ENCODE measurements at places on chromosomes 16 and 17.
A peak's percentile ranks its signal among the peaks of the same experiment; 100 is the strongest.

- no peak for DNase-seq
Observed at GRCh38 chr17:27512511-27513346, 56.5 kb downstream of the KSR1 start.

DNA sequence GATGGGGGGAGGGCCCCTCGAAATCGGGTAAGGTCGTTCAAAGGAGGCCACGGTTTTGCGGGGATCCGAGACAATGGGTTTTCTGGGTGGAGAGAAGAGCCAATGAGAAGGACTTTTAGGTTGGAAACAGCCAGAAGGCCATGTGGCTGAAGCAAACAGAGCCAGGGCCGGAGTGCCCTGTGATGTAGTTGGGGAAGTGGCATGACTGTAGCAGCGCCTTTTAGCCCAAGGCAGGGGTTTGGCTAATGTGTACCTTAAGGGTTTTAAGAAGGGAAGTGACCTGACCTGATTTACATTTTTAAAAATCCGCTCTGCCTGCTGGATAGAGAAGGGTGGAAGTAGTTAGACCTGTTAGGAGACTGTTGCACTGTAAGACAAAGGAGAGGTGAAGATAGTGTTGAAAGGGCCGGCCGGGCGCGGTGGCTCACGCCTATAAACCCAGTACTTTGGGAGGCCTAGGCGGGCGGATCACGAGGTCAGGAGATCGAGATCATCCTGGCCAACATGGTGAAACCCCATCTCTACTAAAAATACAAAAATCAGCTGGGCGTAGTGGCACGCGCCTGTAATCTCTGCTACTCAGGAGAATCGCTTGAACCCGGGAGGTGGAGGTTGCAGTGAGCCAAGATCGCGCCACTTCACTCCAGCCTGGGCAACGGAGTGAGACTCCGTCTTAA is 1.0 kb downstream of the LYRM1 start:
- DNase-seq = peak; percentile 7

DNA sequence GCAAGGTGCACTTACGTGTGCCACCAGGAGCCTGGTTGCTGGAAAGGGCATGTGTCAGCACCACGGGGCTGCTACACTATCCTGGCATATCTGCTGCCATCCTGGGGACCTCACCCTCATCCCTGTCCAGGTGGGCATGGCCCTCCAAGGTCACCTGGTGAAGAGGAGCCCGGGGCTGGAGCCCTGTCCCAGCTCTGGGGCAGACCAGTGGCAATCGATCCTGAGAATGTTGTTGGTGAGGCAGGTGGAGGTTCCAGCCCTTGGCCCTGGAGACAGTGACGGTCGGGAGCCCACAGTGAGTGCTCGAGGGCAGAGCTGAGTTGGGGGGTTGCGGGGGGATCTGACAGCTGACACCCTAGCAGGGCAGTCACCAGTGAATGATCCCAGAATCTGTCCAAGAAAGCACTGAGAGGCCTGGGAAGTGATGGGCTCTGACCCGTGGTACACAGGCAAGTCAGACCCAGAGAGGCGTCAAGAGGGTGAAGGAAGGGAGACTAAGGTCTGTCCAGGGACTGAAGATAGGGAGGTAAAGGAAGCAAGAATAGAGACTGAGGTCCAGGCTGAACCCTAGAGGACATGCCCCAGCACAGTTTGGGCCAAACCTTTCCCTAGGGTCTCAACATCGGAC is 17.6 kb downstream of the POLR3K start:
- DNase-seq = no peak

DNA sequence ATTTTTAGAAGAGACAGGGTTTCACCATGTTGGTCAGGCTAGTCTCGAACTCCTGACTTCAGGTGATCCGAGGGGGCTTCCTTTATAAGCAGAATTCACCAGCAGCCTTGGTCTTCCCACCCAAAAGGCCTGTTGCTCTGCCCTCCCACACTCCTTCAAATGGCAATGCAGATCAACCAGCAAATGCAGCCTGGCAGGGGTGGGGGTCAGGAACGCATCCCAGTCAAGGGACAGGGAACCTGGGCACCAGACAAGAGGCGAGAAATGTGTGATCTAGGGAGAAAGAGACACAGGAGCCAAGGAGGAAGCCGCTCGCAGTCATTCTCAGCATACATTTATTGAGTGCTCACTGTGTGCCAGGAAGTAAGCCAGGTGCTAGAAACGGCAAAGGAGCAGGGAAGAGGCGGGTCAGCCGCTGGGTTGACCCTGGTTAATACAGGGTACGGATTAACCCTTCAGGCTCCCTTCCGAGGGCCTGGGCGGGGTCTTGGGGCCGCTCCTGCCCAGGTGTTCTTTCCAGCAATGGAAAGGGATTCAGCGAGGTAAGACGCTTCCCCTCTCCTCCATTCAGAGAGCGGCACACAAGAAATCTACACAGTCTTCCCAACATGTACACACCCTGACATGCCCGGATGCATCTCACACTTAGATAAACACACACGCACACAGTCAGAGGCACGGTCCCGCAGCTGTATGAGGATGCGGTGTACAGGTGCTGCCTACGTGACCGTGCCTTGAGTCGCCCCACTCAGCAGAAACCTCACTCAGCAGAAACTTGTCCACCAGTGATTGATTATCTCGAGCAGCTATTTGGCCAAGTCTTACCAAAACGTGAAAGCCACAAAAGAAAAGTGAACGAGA is 6.6 kb upstream of the PITPNA start:
- DNase-seq = no peak

DNA sequence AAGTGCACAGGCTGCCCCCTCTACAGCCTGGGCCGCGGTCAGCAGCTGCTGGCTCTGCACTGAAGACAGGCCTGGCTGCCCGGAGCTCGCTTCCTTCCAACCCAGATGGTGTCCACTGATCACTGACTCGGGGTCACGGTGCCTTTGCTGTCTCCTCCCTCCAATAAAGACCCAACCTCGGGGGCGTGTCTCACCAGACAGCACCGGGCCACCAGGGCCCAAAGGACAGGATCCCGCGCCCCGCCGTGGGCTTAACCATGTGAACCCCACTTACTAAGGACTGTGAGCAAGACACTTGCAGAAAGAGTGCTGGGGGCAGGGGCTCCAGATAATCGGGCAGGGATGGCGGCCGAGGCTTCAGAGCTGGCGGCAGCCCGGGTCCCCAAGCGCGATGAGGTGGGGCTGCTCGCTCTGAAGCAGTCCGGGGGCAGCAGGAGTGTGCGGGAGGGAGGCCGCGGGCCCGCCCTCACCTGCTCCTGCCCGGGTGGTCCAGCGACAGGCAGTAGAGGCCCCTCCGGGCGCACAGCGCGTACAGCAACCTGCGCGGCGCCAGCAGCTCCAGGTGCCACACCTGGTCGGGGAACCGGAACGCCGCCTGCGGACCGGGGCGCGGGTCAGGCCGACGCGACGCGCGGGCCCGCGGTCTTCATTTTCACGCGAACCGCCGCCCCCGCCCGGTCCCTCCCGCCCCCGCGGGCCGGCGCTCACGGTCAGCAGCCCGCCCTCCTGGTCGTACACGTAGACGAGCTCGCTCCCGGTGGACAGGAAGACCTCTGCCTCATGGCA is 502 bp downstream of the FAAP100 start:
- DNase-seq = no peak
